ENCODE measurements at places on chromosomes 7 and 10. TPM values are rescaled to one million over a fixed set of nuclear protein-coding genes. Genes with fewer than 3 reads are reported as not detected.

Gene LRRC4
- total RNA-seq, result 0.46 TPM

Gene ZNF804B
- not detected for total RNA-seq

Gene FAM237B
- not detected for total RNA-seq

Gene PTPRZ1
- total RNA-seq, result not detected

Gene SLC25A40
- total RNA-seq, result 2.7 TPM

Gene HYAL4
- total RNA-seq, result not detected

Gene H2BK1
- not detected for total RNA-seq

Gene TPST1
- 210 TPM for total RNA-seq

Gene PSD
- total RNA-seq, result 6.3 TPM

Gene OPN1SW
- total RNA-seq, result not detected
